ENCODE measurements at places on chromosomes 6 and 20.

- peak; percentile 75 for DNase-seq
Measured at GRCh38 chr20:17969278-17969883, 563 bp downstream of the MGME1 start.

DNA sequence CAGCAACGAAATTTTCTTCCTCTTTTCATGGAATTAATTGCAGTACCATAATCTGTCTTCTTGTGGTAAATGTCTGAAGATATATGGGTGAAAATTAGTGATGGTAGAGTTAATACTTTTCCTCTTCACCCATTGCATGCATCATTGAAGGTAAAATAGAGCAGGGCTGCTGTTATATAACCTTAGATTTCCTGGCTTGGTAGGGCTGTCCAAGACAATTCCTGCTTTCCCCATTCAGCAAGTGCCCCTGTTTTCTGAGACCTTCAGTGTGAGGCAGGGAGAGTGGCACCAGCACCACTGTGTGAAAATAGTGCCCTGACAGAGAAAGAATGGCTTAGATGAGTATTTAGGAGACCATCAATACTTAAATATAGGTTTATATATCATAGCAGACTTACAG, 202.0 kb downstream of the ZFAND3 start:
- DNase-seq, result no peak

GRCh38 chr6:157117431-157118095, 205.8 kb downstream of the TMEM242 start:
- no peak for DNase-seq

- DNase-seq, result no peak
Measured at GRCh38 chr20:48006036-48006833, 221.0 kb upstream of the SULF2 start.

GRCh38 chr6:152273638-152274037, 363.5 kb downstream of the SYNE1 start:
- DNase-seq, result no peak

DNA sequence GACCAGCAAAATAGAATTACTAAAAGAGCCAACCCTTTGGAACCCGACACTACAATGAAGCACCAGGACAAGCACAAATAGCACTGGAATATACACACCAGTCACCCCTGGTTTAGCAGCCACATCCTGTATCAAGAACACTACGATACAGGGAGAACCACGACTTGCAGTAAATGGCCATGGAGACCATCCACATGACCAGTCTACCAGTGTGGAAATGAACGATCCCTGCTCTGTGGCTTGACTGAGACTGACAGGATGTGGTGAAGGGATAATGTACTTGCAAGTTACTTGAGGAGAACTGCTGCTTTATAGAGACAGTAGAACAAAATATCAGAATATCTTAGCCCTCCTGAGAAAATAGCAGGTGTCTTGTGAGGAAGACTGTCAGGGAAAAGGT, 169.6 kb downstream of the COL9A1 start:
- DNase-seq, result no peak
